Placental pericyte (primary cell): ENCODE measurements at places on chromosomes 16 and 17. TPM values are rescaled to one million over a fixed set of nuclear protein-coding genes. Genes with fewer than 3 reads are reported as not detected.

PRKCB gene
- total RNA-seq, result not detected in 2 replicates

TPSAB1 gene
- total RNA-seq, result not detected in 2 replicates

PLD2 gene
- 16.0 and 18.3 TPM in 2 replicates for total RNA-seq

CIBAR2 gene
- total RNA-seq, result not detected in 2 replicates

CACNA1G gene
- under 0.01 and 0.14 TPM in 2 replicates for total RNA-seq

TOB1 gene
- total RNA-seq, result 11.0 and 20.8 TPM in 2 replicates

SOX15 gene
- 0.22 and 0.57 TPM in 2 replicates for total RNA-seq

DNAJA2 gene
- total RNA-seq, result 67.0 and 80.3 TPM in 2 replicates

C1QTNF8 gene
- not detected in 2 replicates for total RNA-seq

IGFALS gene
- total RNA-seq, result under 0.01 TPM in 2 replicates

HEATR9 gene
- total RNA-seq, result not detected in 2 replicates

ALOXE3 gene
- total RNA-seq, result under 0.01 TPM in 1 of 2 replicates, not detected in the other

CDK5R1 gene
- total RNA-seq, result 0.44 and 1.6 TPM in 2 replicates

FZD2 gene
- total RNA-seq, result 26.1 and 34.4 TPM in 2 replicates

CDRT4 gene
- 1.7 and 4.8 TPM in 2 replicates for total RNA-seq

OSGIN1 gene
- total RNA-seq, result 5.9 TPM in 2 replicates

P2RX1 gene
- 5.3 and 8.5 TPM in 2 replicates for total RNA-seq

STAT5B gene
- total RNA-seq, result 24.5 and 28.9 TPM in 2 replicates

CFAP52 gene
- not detected in 2 replicates for total RNA-seq

CBFA2T3 gene
- not detected in 2 replicates for total RNA-seq

ZNF629 gene
- total RNA-seq, result 16.4 and 18.6 TPM in 2 replicates

HBZ gene
- total RNA-seq, result not detected in 2 replicates

SLFN12 gene
- 6.3 and 20.3 TPM in 2 replicates for total RNA-seq

BRCA1 gene
- total RNA-seq, result 4.2 and 34.9 TPM in 2 replicates
